ENCODE measurements at places on chromosomes 7 and 10.

GRCh38 chr7:24555719-24556118 lies 17.5 kb upstream of the PALS2 start:
- DNase-seq: no peak

DNA sequence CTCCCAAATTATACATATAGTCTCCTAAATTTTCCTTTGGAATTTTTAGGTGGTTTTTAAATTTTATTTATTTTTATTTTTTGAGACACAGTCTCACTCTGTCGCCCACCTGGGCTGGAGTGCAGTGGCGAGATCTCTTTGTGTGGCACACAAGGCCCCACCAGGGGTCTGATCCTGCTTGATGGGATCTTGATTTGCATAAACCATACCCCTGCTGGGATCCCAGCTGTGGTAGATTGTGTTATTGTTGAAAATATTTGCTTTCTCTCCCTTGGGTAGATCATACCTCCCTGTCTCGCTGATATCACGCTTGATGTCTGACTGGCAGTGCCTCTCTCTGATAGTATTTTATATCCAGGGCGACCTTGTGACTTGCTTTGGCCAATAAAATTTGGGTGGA lies 5.6 kb upstream of the MUC3A start:
- DNase-seq: no peak

DNA sequence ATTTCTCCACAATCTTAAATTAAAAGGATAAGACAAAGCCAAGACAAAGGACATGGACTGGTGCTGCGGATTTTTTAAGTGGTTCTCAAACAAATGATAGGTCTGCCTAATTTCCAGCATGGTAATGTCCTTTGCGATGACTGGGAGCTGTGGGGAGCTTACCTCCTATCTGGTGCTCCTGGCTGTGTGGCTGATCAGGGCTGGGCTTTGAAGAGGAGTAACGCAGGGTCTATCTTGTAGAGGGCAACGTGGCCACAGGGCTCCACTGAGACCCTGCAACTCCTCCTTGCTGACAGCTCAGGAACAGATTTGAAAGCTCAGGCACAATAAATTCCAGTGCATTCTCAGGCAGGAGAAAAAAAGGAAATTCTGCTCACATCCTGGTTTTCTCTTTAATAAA lies 103.1 kb upstream of the SFMBT2 start:
- DNase-seq: no peak

- no peak for DNase-seq
Observed at GRCh38 chr10:97721871-97722780, 8.6 kb downstream of the MARVELD1 start.

GRCh38 chr10:43647576-43647975 lies 1.1 kb downstream of the ZNF32 start:
- no peak for DNase-seq

GRCh38 chr7:135801877-135802276 lies 53.3 kb upstream of the FAM180A start:
- DNase-seq: no peak

DNA sequence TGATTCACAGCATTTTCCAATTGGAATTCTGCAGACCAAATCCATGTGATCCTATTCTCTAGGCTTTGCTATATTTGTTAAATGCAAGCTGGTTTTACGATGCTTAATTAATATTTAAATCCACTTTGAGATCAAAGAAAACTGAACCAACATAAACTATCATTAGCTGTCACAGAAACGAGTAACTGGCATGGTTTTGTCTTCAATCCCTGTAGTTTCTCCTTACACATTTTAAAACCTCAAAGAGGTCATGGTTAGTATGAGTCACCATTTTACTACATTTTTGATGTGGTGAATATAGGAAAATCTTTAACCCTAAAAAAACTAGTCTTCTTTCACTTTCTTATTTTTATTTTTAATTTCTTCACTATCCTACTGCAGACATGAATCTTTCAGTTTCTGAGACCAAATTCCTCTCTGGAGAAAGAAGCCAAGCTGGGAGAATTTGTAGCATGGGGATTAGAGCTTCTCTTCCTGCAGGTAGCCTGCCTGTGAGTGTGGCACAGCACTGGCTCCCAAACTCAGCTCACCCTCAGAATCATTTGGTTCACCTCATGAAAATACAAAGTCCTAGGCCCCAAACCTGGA lies 8.7 kb upstream of the LIPM start:
- DNase-seq: peak; percentile 66

DNA sequence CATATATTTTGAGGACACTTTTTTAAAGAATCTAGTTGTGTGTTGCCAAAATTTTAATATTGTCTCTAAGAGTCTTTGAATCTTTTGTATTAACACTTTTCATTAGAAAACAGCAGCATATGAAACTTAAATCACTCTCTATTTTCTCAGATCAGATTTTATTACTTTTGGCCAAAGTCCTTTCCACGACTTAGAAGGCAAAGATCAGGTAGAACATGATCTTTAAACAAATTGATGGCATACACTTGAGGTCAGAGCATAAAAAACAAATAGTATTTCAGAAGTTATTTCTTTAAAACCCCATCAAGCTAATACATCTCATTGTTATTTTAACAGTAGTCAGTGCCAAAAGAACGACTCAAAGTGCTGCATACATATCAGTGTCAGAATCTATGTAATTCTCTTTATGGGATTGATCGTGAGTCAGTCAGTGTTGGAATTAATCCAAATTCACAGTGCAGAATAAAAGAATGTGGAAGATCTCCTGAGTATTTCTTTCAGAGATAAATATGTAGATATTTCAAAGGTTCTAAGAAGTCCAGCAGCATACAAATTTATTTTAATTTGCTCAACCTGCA lies 9.6 kb upstream of the AGMO start:
- peak; percentile 43 for DNase-seq

DNA sequence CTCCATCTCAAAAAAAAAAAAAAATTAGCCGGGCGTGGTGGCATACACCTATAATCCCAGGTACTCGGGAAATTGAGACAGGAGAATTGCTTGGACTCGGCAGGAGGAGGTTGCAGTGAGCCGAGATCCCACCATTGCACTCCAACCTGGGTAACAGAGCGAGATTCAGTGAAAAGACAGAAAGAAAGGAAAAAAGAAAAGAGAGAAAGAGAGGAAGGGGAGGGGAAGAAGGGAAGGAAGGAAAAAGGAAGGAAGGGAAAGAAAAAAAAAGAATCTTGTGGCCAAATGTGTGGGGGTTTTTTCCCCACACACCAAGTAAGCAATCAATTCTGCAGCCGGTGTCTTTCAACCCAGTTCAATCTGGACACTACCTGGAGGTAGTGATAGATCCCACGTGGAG lies 9.0 kb upstream of the NAT16 start:
- no peak for DNase-seq

- DNase-seq: no peak
Observed at GRCh38 chr7:113694149-113694548, 224.7 kb downstream of the PPP1R3A start.

GRCh38 chr7:94697035-94697974 lies 41.4 kb upstream of the SGCE start:
- DNase-seq: peak; percentile 98

All from fibroblast of lung (primary cell).